Psoas muscle (tissue), 8 donors: ENCODE measurements at places on chromosomes 2 and 18. TPM values are rescaled to one million over a fixed set of nuclear protein-coding genes. Genes with fewer than 3 reads are reported as not detected.

DNA sequence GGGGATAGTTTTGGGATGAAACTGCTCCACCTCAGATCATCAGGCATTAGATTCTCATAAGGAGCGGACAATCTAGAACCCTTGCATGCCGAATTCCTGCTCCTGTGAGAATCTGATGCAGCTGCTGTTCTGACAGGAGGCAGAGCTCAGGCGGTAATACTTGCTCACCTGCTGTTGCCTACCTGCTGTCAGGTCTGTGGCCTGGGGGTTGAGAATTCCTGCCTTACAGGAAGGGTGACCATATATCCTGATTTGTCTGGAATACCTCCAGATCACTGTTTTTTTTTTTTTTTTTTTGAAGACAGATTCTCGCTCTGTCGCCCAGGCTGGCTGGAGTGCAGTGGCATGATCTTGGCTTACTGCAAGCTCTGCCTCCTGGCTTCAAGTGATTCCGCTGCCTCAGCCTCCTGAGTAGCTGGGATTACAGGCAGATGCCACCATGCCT, 21.7 kb downstream of the ACSL3 start:
- DNase-seq: peak; percentile 58

DNA sequence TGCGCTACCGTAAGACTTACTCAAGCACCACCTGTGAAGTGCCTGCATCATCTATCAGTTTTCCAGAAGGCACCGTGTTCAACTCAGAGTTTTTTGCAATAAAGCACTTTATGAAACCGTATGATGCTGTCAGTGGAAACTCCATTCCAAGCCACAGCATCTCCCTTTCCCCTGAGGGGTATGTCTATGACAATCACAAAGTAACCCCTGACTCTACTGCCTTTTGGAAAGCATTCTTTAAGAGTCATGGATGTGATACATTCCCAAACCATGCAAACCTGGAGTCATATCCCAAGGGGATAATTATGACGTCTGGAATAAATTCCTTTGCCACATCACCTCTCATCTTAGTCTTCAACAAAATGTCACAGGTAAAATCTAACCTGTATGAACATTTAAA, 39.2 kb downstream of the UNC50 start:
- DNase-seq: no peak

GRCh38 chr2:27809761-27810241, 38.3 kb downstream of the MRPL33 start:
- DNase-seq: no peak

DNA sequence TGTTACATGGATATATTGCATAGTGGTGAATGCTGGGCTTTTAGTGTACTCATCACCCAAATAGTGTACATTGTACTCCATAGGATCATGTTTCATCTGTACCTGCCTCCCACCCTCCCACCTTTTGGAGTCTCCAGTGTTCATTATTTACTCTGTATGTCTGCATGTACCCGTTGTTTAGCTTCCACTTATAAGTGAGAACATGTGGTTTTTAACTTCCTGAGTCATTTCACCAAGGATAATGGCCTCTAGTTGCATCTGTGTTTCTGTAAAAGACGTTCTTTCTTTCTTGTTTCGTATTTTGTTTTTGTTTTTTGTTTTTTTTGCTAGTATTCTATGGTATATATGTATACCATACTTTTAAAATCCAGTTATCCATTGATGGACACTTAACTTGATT, 107.5 kb downstream of the MSTN start:
- no peak for DNase-seq

GRCh38 chr2:221895366-221896121, 323.4 kb upstream of the EPHA4 start:
- no peak for DNase-seq

DNA sequence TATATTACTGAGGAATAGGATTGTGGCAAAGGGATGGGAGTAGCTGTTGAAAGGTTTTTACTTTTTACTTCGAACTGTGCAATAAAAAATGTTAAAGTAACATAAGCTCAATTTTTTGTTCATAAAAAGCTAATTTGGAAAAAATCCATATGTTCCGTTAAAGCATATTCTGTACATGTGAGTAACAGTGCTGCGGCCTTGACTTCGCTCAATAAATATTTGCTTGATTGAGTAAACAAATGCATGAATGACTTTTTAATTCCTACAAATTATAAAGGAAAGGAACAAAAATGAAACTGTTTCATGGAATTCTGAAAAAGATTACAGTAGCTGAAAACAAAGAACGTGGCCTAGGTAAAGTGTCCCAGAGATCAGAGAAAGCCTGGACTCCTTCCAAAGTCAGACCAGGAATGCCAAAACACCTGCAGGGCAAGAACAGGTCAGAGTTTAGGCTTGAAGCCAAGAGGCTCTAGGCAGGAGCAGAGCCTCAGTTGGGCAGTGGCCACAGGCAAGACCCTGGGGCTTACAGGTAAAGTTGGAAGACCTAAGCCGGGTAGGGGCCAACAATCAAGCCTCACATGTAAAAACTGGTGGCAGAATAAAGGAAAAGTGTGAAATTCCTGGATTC, 44.3 kb upstream of the FIGN start:
- no peak for DNase-seq

GRCh38 chr2:173184031-173185004, 108.7 kb downstream of the MAP3K20 start:
- peak; percentile 62 for DNase-seq

DNA sequence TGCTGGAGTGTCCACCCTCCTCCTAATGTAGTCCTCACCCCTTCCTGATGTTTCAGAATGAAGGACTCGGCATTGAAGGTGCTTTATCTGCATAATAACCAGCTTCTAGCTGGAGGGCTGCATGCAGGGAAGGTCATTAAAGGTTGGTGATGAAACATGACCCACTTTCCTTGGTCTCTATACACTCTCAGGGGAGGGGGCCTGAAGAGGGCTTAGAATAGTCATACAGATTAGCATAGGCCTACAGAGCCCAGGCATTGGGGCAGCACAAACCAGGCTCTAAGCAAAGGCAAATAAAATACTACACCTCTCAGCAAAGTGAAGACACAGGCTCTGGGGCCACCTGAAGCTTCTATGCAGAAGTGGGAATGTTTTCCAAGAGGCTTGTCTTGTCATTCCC, 1.8 kb downstream of the IL36RN start:
- DNase-seq: no peak

- no peak for DNase-seq
Observed at GRCh38 chr2:222561817-222562645, 93.9 kb downstream of the FARSB start.

The SERPINB4 gene
- not detected for total RNA-seq

GRCh38 chr2:191567206-191567605, 110.7 kb upstream of the NABP1 start:
- no peak for DNase-seq

The HOXD11 gene
- total RNA-seq: not detected

The ERLEC1 gene
- 24.3 TPM for total RNA-seq

GRCh38 chr2:219692521-219692920, 65.1 kb downstream of the SLC4A3 start:
- no peak for DNase-seq

- no peak for DNase-seq
Observed at GRCh38 chr2:86229221-86229620, 30.0 kb downstream of the MRPL35 start.

DNA sequence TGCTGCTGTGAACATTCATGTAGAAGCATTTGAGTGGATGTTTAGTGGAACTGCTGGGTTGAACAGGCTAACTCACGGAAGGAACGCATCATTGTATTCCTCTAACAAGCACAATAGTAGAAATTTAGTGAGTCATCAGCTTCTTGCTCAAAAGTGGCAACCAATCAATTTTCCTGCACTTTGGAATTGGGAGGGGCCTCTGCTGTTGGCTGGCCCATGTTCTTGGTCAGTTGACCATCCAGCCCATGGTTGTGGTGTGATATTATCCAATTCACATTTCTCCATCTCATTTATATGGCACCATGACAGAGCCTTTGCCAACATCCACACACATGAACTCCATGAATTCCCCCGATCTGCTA, 95.0 kb downstream of the TNFRSF11A start:
- no peak for DNase-seq

- DNase-seq: peak; percentile 46
Observed at GRCh38 chr2:238264072-238264460, 24.2 kb upstream of the HES6 start.

GRCh38 chr2:135909976-135910375, 33.7 kb upstream of the MCM6 start:
- no peak for DNase-seq

The RAB6C gene
- total RNA-seq: not detected

GRCh38 chr2:29518646-29519337, 402.6 kb downstream of the ALK start:
- DNase-seq: no peak

DNA sequence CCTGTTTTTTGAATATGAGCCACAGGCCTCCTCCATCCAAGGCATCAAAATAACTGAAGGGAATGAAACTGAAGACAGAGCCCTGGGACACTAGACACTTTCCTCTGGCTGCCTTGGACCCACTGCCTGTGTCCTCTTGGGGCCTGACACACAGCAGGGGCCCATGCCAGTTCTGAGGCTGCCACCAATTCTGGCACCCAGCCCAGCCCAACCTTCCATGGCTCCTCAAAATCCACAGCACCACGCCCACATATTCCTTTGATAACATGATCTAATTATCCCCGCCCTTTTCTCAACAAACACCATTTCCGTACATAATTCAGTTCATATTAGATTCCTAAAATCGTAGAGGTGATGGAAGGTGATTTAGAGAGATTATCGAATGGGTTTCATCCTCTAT, 64.2 kb downstream of the EMX1 start:
- DNase-seq: no peak

DNA sequence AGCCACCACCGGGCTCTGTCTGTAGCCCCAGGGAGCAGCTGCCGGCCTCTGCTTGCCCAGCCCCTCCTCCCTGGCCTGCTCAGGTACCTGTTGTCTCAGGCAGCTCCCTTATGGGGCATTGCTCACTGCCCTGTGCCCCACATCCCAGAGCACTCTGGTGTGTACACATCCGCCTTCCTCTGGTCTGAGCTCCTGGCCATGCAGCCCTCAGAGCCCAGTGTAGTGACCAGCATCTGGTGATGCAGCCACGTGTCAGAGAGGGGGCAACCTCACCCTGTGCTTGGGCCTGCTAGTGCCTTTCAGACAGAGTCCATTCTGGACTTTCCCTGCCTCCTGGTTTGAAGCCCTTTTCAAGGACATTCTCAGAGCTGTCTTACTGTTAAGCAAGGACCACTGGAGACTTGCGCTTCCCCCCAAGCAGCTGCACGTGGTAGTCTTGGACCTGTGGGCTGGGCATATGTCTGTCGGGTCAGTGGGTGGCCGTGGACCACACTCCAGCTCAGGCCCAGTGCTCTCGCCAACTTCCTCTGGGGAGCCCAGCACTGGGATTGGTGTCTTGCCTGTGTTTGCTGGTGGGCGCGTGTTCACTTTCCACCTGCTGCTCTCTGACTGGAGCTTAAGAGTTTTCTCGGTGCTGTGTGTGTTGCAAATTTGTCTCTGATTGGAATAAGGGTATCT, 30.7 kb downstream of the DGKD start:
- no peak for DNase-seq

DNA sequence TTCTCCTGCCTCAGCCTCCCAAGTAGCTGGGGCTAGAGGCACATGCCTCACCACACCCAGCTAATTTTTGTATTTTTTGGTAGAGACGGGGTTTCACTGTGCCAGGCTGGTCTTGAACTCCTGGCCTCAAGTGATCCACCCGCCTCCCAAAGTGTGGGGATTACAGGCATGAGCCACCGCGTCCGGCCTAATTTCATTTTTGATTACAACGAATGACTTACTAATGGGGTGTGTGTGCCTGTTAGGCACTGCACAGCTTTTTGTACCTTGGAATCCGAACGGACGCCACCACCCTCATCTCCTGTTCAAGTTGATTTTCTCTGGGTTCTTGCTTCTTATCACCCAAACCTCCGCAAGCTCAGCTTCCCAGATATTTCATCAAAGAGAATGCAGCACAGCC, 17.2 kb downstream of the PTMA start:
- no peak for DNase-seq

DNA sequence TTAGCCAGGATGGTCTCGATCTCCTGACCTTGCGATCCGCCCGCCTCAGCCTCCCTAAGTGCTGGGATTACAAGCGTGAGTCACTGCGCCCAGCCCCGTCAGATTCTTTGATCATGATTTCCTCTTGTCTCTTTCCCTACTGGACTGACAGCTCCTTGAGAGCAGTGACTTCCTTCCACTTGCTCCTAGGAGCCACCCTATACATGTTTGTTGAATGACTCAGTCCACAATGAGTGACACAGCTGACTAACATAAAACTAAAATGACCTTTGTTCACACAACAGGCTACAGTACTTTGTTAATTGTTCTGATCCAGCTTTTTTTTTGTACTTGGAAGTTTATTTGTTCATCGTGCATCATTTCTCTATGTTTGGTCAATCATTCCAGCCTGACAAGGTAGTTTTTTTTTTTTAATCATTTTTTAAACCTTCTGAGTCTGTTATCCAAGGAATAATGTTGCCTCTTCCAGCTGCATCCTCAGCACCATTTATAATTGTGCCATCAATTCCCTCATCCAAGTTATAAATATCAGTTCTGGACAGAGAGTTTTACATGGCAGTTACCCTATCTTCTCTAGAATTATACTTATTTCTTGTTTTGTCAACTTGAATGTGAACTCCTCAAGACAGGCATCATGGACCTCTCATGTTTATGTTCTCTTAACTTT, 42.9 kb upstream of the TUBA3E start:
- no peak for DNase-seq

DNA sequence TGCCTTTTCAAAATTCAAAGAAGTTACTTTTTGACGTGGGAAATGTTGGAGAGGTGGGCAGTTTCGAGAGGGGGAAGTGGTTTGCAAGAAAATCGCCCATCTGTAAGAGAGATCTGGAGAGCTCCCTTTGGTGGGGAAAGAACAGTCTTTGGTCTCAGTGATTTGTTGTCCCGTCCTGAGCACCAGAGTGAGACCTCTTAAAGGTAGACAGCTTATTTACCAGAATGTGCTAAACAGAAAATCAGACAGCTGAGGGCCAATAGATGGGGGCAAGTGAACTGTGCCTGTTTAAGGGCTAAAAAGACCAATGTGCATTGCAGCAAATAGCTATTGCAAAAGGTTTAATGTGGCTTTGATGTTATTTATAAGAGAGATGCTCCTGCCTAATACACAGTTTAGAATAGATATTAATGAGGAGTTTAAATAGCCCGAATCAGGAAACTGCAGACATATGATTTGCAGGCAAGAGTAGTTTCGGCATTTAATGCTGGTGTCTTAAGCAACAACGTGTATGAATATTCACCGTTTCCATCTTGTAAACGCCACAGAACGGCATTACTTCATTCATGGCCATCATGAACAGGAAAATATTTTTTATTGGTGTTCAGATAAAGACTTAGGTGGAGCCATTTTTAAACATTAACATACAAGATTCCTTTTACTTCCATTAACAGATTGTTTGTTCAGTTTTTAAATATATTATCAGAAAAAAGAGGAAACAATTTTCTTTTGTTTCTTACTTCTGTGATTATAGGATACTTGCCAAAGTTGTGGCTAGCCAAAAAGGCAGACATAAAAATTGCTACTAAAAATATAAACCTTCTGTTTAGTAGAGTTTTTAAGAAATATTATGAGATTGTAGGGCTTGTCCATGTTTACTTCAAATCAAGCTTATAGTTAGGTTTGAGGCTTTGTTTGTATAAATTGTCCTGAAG, 29.6 kb downstream of the ARHGAP15 start:
- no peak for DNase-seq

The CLK1 gene
- 39.6 TPM for total RNA-seq
